Stimulated activated CD4-positive, alpha-beta T cell treated with anti-CD3 and anti-CD28 coated beads, Interleukin-1b, Interleukin-23, amount 100 ng/mL, for 24 hours (primary cell): ENCODE measurements at places on chromosomes 1 and 21.

GRCh38 chr1:143680304-143680703 lies 291.5 kb downstream of the FAM72C start:
- DNase-seq = no peak

- no peak for DNase-seq
Measured at GRCh38 chr1:203556047-203556851, 62.3 kb downstream of the OPTC start.

DNA sequence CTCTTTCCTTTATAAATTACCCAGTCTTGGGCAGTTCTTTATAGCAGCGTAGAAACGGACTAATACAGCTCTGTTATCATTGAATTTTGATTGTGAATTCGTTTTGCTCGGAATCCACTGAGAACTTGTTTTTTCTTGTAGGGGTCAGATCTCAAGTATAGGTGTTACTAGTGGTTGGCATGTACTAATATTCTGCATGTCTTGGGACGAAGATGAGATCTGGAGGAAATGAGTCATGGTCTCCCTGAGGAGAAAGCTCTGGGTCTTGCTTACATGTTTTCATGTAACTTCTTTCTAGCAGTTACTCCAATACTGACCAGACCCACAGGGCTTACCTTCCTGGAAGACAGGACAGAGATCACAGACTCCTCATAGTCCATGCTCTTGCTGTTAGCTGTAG lies 30.3 kb downstream of the ZSCAN20 start:
- no peak for DNase-seq

DNA sequence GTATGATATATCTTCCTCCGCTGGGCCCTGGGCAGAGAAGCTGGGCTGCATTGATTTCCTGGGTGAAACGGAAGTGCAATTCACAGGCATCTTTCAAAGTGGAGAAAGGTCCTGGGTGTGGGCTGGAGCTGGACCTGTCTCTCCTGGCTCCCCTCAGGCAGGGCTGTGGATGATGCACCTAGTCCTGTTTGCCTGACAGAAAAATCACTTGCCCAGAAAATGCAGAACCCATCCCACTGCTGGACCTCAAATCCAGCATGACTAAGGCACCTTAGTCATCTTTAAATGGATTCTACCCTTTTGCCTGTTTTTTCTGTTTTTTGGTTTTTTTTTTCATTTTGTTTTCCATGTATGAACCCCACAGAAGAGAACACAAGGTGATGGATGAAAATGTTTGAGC lies 49.7 kb downstream of the MYSM1 start:
- no peak for DNase-seq

GRCh38 chr1:39701049-39701439 lies 9.8 kb upstream of the HPCAL4 start:
- no peak for DNase-seq

GRCh38 chr1:214198571-214198970 lies 82.4 kb upstream of the SMYD2 start:
- DNase-seq = no peak

DNA sequence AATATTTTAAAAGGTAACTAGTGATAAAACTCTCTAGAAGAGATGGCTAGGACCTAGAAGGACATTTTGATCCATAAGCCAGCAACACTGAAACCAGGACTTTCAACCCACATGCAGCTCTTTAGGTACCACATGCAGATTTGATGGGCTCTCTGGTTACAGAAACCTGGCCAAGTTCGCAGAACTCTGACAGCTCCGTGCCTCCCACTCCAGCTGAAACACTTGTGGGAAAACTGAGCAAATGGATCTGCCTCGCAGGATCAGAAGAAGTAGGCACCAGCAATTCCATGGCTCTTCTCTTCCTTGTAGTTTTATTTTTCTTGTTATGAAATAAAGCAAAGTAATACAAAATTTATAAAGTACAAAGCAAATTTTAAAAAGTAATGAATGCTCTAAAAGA lies 58.5 kb downstream of the ST6GALNAC5 start:
- no peak for DNase-seq

GRCh38 chr21:38282921-38283320 lies 26.1 kb downstream of the KCNJ15 start:
- no peak for DNase-seq

DNA sequence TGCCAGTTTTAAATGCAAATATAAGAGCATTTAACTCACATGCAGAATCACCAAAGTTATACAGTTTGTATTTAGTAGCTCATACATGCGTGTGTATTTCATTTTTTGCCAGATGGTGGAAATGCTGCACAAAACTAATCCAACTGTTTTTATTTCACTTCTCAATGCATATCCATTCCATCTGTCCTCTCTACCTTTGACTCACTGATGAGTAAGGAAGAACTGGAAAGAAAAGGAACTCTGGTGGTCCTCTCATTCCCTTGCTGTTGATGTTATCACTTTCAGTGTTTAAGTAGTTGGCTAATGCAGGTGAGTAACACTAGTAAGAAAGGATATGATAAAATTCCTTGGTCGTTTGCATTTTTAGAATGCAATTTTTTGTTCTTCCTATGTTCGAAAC lies 5.7 kb upstream of the SLC1A7 start:
- no peak for DNase-seq

GRCh38 chr21:42055425-42055824 lies 15.7 kb upstream of the UMODL1 start:
- no peak for DNase-seq

DNA sequence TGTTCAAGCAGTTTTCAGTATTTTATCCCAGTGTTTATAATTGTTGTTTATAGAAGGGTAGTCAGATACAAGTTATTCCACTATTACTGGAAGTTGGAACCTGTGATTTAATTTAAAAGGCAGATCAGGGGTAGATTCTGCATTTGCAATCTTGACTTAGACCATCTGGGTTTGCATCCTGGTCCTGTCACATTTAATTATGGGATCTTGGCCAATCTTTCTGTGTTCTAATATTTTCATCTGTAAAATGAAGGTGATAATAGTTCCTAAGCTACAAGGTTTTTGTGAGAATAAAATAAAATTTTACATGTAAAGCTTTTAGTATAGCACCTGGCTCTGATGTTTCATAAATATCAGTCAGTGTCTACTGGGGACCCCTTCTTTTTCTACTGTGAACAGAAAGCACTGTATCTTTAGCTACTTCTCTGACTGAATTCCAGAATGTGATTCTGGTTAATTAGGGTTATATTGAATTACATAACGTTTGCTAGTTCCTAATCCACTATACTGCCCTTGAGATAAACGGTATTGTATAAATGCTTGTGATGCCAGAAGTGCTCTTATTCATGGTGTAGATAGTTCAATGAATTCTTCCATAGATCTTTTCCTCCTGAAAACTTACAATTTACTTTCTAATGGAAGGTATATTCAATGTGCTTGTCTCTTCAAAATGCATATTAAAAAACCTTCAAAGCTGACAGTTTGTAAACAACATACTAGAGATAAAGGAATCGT lies 131.0 kb downstream of the KCNK1 start:
- no peak for DNase-seq

GRCh38 chr1:5997316-5997715 lies 5.1 kb upstream of the NPHP4 start:
- DNase-seq = no peak

DNA sequence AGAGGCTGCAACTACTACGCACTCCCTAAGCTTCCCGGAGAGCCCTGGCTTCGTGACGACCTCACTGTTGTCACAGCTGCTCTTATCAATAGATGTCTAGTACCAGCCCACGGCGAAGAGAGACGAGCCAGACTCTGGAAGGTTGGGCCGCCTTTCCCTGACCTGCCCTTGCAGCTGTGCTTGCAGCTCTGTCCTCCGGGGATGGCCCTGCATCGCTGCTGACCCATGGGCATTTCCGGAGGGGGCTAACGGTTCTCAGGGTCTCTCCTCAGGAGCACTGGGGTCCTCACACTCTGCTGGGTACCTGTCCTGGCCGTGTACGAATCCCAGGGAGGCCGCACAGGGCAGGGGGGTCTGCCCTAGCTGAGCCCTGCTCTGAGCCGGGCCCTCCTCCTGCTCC lies 93.8 kb upstream of the COL6A1 start:
- no peak for DNase-seq

GRCh38 chr1:178529364-178530036 lies 16.6 kb downstream of the TEX35 start:
- DNase-seq = no peak

DNA sequence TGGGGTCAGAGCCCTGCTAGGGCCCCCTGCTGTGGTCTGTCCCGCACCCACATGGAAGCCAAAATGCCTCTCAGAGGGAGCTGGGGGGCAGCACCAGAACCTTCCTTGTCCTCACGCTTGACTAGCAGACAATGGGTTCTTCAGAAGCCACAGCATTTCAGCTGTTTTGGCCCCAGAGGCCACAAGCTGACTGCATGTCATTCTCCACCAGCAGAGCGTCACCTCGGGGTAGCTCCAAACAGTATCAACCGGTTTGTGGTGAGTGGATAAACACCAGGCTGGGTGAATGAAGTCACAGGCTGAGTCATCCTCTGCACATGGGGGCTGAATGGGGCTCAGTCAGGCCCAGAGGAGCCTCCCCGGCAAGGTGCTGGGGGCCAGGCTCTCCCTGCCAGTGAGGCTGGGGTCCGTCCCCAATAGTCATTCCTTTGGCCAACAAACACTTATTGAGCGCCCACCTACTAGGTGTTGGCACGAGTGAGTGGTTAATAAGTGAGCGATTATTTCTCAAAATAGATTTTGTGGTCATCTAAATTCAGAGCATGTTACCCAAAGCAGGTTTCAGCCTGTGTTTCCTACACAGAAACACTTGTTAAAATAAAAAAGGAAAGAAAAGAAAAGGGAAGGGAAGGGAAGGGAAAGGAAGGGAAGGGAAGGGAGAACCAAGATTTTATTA lies 9.1 kb downstream of the OLIG1 start:
- no peak for DNase-seq

DNA sequence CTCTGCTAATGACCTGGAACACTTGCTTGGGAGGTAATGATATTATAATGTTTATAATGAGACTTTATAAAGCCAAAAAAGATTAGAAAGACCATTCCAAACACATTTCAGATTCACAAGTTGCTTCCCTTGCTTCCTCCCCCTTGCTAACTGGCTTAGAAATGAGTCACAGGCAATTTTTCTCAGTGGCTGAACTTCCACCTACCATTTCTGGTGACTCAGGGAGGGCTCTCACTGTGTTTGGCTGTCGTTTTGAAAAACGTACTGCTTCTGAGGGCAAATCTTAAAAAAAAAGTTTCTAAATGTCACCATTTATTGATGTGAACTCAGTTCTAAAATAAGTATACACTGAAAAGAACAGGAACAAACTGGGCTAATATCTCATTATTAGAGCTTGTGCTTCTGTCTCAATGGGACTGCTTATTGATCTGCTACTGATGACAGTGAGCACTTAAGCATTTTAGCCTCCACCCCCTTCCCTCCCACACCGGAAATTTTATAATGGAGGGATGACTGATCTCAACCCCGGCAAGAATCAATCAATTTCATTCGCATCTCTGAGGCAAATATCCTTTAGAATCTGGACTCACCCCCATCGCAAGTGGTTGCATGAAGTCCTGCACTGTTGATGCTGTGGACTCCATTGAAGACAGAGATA lies 278.3 kb downstream of the KCTD3 start:
- DNase-seq = no peak

GRCh38 chr21:24423546-24423945 lies 1183.7 kb downstream of the MRPL39 start:
- no peak for DNase-seq

GRCh38 chr21:37032877-37033471 lies 26.5 kb downstream of the RIPPLY3 start:
- DNase-seq = no peak

- no peak for DNase-seq
Measured at GRCh38 chr1:83555871-83556270, 443.1 kb downstream of the TTLL7 start.

DNA sequence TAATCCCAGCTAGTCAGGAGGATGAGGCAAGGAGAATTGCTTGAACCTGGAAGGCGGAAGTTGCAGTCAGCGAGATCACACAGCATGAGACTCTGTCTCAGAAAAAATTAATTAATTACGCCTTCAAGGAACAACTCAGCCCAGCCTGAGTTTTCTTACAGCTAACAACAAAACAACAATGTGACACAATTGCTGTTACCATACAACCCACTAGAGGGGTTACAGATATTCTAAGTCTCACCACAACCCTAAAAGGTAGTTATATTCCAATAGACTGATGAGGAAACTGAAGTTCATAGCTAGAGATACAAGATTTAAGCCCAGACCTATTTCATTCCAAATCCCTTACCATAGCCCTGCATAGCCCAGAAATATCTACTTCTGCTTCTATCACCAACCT lies 2.9 kb upstream of the LRRC8C start:
- DNase-seq = no peak

GRCh38 chr1:163652441-163652840 lies 330.7 kb downstream of the NUF2 start:
- no peak for DNase-seq

DNA sequence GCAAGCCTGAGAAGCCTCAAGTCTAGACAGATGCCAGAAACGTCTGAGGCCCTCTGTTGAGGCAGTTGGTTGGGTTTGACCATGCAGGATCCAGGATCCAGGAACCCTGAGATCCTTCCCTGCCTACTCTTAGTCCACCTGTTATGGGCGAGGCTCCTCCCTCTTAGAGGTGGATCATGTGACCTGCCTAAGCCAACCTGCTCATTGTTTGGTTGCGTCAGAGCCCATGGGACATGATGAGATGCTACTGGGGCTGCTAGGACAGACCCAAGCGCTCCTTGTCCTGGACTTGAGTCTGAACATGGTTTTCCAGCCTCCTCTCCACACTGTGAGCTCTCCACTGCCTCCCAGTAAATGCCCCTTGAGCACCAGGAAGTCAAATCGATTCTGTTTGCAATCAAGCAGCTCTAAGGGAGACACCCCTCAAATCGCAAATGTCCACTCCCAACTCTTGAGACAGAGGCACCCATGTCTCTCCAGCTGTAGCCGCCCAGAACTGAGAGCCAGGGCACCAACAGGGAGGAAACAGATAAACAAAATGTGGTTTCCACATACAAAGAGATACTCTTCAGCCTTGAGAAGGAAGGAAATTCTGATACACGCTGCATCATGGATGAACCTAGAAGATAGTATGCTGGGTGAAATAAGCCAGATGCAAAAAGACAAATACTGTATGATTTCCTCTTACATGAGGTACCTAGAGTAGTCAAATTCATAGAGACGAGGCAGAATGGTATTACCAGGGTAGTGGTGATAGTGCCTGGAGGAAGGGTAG lies 31.7 kb upstream of the WNT4 start:
- no peak for DNase-seq

- DNase-seq = no peak
Measured at GRCh38 chr21:21385404-21385803, 387.2 kb downstream of the NCAM2 start.
